ENCODE measurements at places on chromosomes 2 and 18.

- no peak for DNase-seq
These were observed 36.1 kb upstream of the MPPE1 start for GRCh38 chr18:11944252-11944651.

GRCh38 chr18:75455249-75456198 is 28.0 kb upstream of the SMIM21 start:
- DNase-seq, result no peak

DNA sequence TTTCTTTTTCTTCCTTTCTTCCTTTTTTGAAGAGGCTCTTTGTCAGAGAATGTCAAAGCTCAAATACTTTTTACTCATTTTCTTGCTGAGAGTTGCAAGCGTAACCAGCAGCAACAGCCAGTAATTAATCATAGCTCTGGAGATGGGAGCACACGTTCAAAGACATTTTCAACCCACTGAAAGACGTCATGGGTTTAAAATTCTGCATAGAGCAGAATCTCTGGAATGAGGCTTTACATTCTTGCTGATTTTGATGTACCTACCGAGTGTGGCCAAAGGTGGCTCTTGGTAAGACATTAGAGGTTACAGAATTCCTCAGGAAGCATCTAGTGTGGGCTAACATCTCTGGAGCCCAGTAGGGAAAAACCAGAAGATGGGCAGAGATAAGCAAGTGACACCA is 292.5 kb downstream of the MTX2 start:
- no peak for DNase-seq

DNA sequence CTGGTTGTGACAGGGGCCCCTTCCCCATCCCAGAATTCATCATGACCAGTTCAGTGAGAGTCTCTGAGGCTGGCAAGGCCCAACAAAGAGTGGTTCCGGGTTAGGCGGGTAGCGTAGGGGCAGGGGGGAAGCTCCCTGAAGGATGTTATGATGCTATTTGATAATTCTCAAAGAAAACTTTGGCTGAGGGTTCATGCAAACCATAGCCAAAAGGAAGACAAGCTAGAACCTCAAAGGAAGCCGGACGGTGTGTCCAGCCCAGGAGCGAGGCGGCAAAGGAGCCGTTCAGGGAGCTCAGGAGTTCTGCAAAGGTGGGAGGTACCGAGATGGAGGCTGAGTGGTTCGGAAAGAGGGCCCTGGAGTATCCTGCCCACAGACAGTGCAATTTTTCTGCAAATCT is 226.8 kb upstream of the RAB6C start:
- DNase-seq, result no peak

- DNase-seq, result no peak
These were observed 38.4 kb downstream of the ABCB11 start for GRCh38 chr2:168992591-168993349.

GRCh38 chr2:144875290-144875969 is 355.5 kb upstream of the ZEB2 start:
- no peak for DNase-seq

DNA sequence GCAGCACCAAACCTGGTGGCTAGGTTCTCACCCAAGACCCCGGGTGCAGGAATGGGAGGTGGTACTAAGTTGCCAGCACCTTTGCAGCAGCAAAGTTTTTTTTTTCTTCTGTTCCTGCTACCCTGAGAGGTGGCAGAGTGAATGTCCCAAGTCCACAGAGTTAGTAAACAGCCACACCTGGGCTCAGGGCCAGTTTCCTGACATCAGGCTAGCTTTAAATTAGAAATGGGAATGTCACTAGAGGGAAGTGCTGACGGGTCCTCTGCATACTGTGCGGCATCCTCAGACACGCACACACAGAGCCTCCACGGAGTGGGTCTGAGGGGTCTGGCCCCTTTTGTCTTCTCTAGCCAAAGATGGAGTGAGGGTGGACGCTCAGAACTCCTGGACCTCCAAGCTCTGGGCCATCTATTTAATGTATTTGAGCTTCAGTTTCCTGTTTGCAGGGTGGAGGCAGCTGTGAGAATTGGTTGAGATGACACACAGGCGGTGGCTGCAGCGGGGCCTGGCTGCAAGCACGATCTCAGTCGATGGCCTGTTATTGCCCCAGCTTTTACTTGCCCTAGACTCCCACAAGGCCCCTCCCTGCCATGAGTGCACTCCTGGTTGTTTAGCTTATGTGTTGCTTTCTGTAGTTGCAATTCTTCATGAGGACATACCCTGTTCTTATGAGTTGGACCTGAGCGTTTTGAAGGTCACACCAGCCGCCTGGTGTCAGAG is 751.4 kb upstream of the HS6ST1 start:
- no peak for DNase-seq

DNA sequence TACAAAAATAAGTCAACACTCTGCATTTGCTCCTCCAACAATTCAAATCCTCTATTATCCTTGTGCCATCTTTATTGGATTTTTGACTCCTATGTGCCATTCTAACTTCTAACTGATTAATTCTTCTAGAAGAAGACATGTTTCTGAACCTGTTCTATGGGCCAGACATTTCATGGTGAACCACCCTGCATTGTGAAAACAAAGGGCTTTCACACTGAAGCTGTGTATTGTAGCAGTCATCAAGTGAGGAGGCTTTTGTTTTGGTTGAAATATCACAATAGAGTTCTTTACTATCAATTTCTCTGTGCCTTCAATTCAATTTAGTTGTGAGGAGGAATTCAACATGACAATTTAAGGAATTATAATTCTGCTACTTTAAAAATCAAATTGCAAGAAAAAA is 357.9 kb downstream of the PLCL1 start:
- no peak for DNase-seq

DNA sequence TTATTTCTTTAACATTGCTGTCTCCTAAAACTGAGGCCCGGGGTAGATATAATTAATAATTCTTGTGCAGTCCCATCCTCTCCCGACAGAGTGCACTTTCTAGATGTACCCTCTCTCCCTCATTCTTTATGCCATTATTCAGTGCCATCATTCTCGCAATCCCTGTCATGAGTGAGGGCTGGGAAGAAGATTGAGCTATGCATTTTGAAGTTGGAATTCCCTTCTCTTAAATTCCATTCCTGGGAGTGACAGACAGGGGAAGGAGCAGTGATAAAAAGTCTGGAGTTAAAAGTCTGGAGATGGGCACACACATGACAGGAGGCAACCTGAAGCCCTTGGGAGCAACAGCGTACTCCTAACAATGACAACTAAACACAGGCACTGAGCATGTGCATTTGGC is 2.6 kb upstream of the KCNE4 start:
- DNase-seq, result no peak

GRCh38 chr2:165698444-165698884 is 95.6 kb downstream of the GALNT3 start:
- peak; percentile 46 for DNase-seq

GRCh38 chr2:218892693-218893348 is 12.2 kb downstream of the WNT10A start:
- peak; percentile 88 for DNase-seq

DNA sequence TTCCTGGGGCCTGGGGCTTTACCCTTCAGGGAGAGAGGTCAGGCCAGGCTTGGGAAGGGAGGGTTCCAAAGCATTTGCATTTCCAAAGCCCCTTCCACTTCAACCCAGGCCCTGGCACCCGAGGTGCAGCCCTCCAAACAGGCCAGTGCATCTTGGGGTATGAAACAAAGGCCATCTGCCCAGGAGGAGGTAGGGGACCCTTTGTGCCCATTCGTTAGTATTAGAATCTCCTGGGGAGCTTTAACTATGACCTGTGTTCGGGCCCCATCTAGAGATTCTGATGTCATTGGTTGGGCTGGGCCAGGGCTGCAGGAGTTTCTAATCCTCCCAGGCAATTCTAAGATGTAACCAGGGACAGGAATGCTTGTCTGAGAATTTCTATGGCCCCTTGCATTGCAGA is 73.6 kb downstream of the CIB4 start:
- no peak for DNase-seq

GRCh38 chr2:33620-34019 is 12.7 kb downstream of the FAM110C start:
- DNase-seq, result no peak

DNA sequence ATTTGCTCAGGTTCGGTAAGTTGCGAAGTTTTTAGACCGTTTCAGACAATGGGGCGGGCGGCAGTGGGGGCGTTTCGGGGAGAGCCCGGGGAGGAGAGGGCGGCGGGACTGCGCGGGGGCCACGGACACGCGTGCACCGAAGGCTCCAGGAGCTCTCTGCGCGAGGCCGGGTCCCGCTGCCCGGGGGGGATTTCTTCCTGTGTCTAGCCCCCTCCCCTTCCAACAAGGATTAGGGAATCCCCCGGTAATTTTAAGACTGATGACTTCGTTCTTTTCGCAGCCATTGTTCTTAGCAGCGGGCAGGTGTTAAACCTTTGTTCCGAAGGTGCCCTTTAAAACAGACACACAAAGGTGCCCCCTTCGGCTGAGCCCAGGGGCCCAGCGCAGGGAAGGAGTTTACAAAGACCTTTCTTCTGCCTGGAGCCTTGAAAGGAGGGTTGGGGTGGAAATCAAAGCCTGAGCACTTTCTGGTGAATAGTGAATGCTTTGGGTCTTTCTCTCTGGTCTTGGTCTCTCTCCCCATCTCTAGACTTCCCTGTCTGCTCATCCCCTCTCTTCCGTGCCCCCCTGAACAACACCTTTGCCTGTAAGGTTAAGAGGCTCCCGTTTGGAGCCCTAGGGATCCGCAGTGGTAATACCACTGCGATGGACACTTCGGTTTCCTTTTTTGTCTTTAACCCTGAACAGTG is 2.1 kb downstream of the TRIB2 start:
- DNase-seq, result no peak

DNA sequence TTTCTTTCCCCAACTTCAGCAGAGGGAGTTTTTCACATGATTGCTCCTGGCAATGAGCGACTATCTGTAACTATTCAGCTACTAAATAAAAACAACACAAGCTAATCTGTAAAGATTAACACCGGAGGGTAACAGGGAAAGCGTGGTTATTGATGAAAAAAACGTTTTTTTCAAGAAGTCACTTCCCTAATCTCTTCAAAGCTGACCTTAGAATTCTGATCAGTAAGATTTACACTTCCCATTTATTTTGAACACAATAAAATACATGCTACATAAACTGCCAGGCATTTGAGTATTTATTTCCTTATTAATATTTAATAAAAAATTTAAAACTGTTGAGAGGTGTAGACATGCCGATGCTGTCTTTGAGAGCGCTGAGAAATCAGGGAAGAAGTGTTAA is 207.4 kb upstream of the HDAC4 start:
- DNase-seq, result no peak

DNA sequence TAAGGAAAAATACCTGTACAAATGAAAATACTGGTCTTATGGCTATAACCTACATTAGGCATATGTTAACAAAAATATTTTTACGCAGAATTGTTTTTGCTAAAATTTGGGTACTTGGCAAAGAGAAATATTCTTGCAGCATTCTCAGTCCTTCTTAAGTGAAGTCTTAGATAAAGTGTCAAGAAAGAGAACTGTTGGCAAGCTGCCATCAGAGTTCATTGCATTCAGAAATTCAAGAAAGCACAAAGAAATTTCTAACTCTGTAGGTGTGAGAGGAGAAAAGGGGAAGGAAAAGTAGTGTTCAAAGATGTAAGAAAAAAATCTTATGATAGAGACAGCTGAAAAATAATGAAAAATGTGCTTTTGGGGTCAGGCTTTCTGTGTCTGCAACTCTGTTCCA is 86.7 kb downstream of the IRS1 start:
- no peak for DNase-seq

All from germinal center (tissue), 1 donor.